Activated T-helper 1 cell treated with anti-CD3 and anti-CD28 coated beads, Interleukin-12 subunit alpha, Interleukin-12 subunit beta, Interleukin-2, Interleukin-4 antibody, amounts not matched to agents 30 ng/mL and 10 ng/mL and 1 ng/mL, durations not matched to agents 14 hours and 24 hours and 36 hours (primary cell): ENCODE measurements at places on chromosomes 5 and 9.

DNA sequence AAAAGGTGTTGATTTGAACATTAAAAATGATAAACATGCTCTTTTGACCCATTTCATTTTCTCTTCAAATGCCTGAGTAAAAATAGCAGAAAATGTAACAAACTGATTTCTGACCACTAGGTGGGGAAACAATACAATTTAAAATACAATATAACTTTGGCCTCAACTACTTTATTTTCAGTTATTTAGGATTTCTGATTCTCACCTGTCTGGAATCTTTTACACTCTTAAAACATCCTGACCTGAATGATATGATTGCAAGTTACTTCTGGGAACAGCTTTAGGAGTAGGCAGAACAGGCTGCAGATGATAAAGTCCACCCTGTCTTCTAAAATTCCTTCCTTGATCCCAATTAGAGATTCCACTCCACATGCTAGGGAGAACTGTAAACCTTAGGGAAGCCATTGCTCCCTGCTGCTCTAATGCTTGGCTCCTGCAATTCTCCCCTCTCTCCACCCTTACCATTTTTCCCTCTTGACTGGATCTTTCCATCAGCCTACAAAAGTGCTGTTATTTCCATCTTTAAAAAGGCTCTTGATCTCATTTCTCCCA is 70.3 kb downstream of the FYB1 start:
- H3K27me3 ChIP-seq, result no peaks in the 10 kb centered on the region
- peak overlapping the region; percentile 76 for H3K27ac ChIP-seq
- H3K4me3 ChIP-seq, result no peak overlapping the region
- peaks cover 40% of the 10 kb centered on the region for H3K36me3 ChIP-seq
- no peak for DNase-seq

DNA sequence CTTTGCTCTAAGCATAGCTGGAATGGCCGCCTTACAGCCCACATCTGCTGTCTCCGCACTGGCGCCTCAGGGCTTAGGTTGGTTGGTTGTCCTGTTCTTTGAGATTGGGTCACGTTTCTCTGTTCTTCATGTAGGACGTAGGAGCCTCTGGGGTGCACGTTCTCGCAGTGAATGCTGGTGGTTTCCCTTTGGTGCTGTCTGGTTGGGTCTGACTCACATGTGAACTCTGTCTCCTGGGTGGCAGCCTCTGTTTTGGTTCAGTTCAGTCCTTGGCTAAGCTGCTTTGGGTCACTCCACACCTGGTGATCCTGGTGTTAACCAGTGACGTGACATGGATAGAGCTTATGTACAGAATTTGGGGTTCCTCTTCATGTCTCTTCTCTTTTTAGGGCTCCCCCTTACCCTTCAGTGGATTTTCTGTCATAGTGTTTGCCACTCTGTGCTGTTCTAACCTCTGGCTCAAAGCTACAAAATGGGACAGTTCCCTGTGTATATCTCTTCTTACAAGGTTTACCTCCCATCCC is 12.6 kb upstream of the LPCAT1 start:
- no peaks in the 10 kb centered on the region for H3K36me3 ChIP-seq
- peaks cover 20% of the 10 kb centered on the region for H3K4me1 ChIP-seq
- peak overlapping the region; percentile 79 for H3K27ac ChIP-seq
- H3K4me3 ChIP-seq, result peak overlapping the region; percentile 71
- DNase-seq, result peak; percentile 50
- peaks cover 25% of the 10 kb centered on the region for H3K27me3 ChIP-seq

- no peak overlapping the region for H3K27ac ChIP-seq
- H3K4me1 ChIP-seq, result no peaks in the 10 kb centered on the region
- H3K36me3 ChIP-seq, result no peaks in the 10 kb centered on the region
- DNase-seq, result no peak
- no peaks in the 10 kb centered on the region for H3K27me3 ChIP-seq
Measured at GRCh38 chr5:108094800-108095199, 287.1 kb downstream of the FBXL17 start.

- H3K27me3 ChIP-seq, result no peaks in the 10 kb centered on the region
- H3K4me3 ChIP-seq, result no peak overlapping the region
- H3K36me3 ChIP-seq, result no peaks in the 10 kb centered on the region
- no peak for DNase-seq
Measured at GRCh38 chr5:2496891-2497290, 254.6 kb downstream of the IRX2 start.

DNA sequence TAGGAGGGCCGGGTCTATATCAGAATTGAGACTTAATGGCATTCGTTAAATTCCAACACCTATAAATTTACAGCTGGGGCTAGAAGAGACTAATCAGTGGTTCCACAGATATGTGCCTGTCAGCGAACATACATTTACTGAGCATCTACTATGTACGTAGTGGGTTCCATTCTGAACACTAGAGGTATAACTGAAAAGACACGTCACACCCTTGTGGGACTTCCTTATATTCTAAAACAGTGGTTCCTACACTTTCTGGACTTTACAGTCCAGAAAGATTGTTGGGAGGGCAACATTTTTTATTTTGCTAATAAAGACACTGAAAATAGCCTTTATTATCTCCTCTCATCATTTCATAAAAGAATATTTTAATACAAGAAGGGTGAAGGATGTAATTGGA is 140.5 kb downstream of the SCAMP1 start:
- no peak overlapping the region for H3K27ac ChIP-seq
- peaks cover 28% of the 10 kb centered on the region for H3K27me3 ChIP-seq
- H3K4me1 ChIP-seq, result no peaks in the 10 kb centered on the region
- H3K4me3 ChIP-seq, result no peak overlapping the region
- no peaks in the 10 kb centered on the region for H3K36me3 ChIP-seq
- DNase-seq, result no peak

- H3K36me3 ChIP-seq, result no peaks in the 10 kb centered on the region
- no peak overlapping the region for H3K27ac ChIP-seq
- H3K4me3 ChIP-seq, result peak overlapping the region; percentile 74
- peaks cover 35% of the 10 kb centered on the region for H3K4me1 ChIP-seq
- no peak for DNase-seq
- H3K27me3 ChIP-seq, result peaks cover 61% of the 10 kb centered on the region
Measured at GRCh38 chr9:74498621-74499095, 1.5 kb downstream of the RORB start.

GRCh38 chr5:4313138-4313537 is 717.5 kb downstream of the IRX1 start:
- no peaks in the 10 kb centered on the region for H3K27me3 ChIP-seq
- H3K27ac ChIP-seq, result no peak overlapping the region
- H3K4me1 ChIP-seq, result no peaks in the 10 kb centered on the region
- H3K36me3 ChIP-seq, result no peaks in the 10 kb centered on the region

- H3K4me1 ChIP-seq, result peaks cover 18% of the 10 kb centered on the region
- no peaks in the 10 kb centered on the region for H3K27me3 ChIP-seq
- no peaks in the 10 kb centered on the region for H3K36me3 ChIP-seq
Measured at GRCh38 chr5:96566833-96567587, 95.2 kb upstream of the CAST start.

DNA sequence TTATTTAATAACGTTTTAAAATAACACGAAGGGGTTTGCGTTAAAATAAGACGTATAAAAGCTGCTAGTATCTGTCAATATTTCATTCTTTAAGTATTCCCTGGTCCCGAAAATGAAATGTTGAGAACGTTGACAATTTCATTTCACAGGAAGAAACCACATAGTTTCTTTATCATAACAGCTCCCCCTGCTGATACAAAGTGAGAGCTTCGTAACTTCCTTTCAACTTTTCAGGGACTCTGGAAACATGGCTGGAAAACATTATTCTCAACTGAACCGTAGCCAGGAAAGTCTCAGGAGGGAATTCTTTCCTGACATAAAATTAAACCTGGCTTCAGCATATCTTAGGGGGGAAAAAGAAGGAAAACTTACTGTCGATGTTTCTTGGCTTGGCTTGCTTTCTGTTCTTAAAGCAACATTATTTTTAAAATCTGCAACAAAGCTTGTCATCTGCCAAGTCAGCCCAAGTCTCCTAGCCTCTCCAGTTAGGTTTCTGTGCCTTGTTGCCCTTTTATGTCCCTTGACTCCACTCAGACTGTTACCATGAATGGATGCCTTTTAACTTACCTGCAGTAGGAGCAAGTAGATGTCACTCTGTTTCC is 122.9 kb upstream of the DAB2 start:
- peaks cover 7% of the 10 kb centered on the region for H3K4me1 ChIP-seq
- H3K36me3 ChIP-seq, result no peaks in the 10 kb centered on the region
- no peak overlapping the region for H3K27ac ChIP-seq
- peaks cover 6% of the 10 kb centered on the region for H3K27me3 ChIP-seq
- no peak for DNase-seq

DNA sequence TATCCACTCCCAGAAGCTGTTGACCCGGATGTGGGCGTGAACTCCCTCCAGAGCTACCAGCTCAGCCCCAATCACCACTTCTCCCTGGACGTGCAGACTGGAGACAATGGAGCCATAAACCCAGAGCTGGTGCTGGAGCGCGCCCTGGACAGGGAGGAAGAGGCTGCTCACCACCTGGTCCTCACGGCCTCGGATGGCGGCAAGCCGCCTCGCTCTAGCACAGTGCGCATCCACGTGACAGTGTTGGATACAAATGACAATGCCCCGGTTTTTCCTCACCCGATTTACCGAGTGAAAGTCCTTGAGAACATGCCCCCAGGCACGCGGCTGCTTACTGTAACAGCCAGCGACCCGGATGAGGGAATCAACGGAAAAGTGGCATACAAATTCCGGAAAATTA is 834 bp downstream of the PCDHGA8 start:
- H3K27me3 ChIP-seq, result peaks cover 8% of the 10 kb centered on the region
- no peaks in the 10 kb centered on the region for H3K4me1 ChIP-seq
- no peak overlapping the region for H3K4me3 ChIP-seq

DNA sequence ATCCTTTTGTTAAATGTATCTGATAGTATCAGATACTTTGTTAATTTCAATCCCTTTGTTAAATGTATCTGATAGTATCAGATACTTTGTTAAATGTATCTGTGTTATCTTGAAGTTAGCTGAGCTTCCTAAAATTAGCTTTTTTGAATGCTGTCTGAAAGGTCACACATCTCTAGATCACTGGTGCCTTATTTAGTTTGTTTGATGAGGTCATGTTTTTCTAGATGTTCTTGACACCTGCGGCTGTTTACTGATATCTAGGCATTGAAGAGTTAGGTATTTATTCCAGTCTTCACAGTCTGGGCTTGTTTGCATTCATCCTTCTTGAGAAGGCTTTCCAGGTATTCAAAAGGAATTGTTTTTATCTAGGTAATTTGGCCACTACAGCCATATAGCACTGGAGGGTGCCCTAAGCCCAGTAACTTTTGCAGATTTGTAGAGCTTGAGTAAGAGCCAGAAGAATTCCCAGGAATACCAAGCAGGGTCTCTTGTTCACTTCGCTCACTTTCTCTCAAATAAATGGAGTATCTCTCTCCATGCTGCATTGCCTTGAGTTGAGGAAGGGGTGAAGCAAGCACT is 435.4 kb upstream of the GRAMD2B start:
- no peak for DNase-seq
- no peak overlapping the region for H3K4me3 ChIP-seq
- no peaks in the 10 kb centered on the region for H3K27me3 ChIP-seq
- no peak overlapping the region for H3K27ac ChIP-seq
- no peaks in the 10 kb centered on the region for H3K4me1 ChIP-seq
- no peaks in the 10 kb centered on the region for H3K36me3 ChIP-seq

DNA sequence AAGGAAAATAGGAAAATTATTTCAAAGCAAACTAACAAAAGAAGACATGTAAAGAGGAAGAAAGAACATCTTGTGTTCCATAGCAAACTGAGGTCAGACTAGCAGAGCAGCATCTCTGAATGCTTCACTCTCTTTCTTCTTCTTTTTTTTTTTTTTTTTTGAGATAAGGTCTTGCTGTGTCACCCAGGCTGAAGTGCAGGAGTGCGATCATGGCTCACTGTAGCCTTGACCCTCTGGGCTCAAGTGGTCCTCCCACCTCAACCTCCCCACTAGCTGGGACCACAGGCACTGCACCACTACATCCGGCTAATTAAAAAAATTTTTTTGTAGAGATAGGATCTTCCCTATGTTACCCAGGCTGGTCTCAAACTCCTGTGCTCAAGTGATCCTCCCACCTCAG is 36.6 kb downstream of the MELK start:
- no peaks in the 10 kb centered on the region for H3K27me3 ChIP-seq
- DNase-seq, result no peak
- H3K27ac ChIP-seq, result no peak overlapping the region
- H3K4me3 ChIP-seq, result no peak overlapping the region
- peaks cover 34% of the 10 kb centered on the region for H3K36me3 ChIP-seq
- H3K4me1 ChIP-seq, result peaks cover 8% of the 10 kb centered on the region

DNA sequence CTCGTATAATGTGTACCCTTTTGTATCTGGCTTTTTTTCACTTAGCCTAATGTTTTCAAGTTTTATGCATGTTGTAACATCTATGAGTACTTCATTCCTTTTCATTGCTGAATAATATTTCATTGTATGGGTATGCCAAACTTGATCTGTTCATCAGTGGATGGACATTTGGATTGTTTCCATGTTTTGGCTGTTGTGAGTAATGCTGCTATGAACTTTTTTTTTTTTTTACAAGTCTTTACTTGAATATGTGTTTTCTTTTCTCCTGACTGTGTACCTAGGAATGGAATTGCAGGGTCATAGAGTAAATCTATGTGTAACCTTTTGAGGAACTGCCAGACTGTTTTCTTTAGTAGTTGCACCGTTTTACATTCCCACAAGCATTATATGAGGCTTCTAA is 52.4 kb downstream of the MTREX start:
- no peak for DNase-seq
- H3K4me3 ChIP-seq, result no peak overlapping the region
- H3K4me1 ChIP-seq, result peaks cover 14% of the 10 kb centered on the region
- H3K27me3 ChIP-seq, result no peaks in the 10 kb centered on the region
- H3K36me3 ChIP-seq, result peaks cover 38% of the 10 kb centered on the region

GRCh38 chr5:180718810-180719453 is 20.9 kb downstream of the OR2Y1 start:
- peaks cover 11% of the 10 kb centered on the region for H3K27me3 ChIP-seq
- peaks cover 1% of the 10 kb centered on the region for H3K36me3 ChIP-seq
- peaks cover 14% of the 10 kb centered on the region for H3K4me1 ChIP-seq
- no peak overlapping the region for H3K27ac ChIP-seq
- no peak overlapping the region for H3K4me3 ChIP-seq

GRCh38 chr5:177496727-177497291 is 595 bp downstream of the PDLIM7 start:
- H3K27me3 ChIP-seq, result peaks cover 16% of the 10 kb centered on the region
- peak overlapping the region; percentile 75 for H3K4me3 ChIP-seq
- H3K36me3 ChIP-seq, result peaks cover 6% of the 10 kb centered on the region
- H3K4me1 ChIP-seq, result peaks cover 43% of the 10 kb centered on the region
- no peak overlapping the region for H3K27ac ChIP-seq

GRCh38 chr9:98589102-98589501 is 119.6 kb downstream of the GABBR2 start:
- H3K27ac ChIP-seq, result no peak overlapping the region
- no peak for DNase-seq
- H3K4me1 ChIP-seq, result no peaks in the 10 kb centered on the region
- H3K36me3 ChIP-seq, result no peaks in the 10 kb centered on the region
- H3K4me3 ChIP-seq, result no peak overlapping the region
